ENCODE measurements at places on chromosomes 12 and 14.

GRCh38 chr12:121467638-121468498 is 68.0 kb downstream of the RNF34 start:
- DNase-seq: no peak

DNA sequence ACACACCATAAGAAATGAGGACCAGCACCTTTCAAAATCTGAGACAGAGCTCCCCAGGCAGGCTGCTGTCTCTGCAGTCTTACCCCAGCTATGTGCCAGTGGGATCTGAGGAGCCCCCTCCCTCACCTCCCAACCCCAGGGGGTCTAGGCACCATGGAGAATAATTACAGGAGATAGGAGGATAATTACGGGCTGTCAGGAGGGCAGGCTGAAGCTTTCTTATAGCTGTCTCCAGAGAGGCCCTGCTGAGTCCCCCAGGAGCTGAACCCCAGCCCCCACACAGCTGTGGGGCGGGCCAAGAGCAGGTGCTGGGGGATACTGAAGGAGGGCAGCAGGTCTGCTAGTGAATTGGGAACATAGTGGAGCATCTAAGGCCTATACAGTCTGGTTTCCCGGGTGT is 6.8 kb downstream of the CPNE6 start:
- DNase-seq: no peak

DNA sequence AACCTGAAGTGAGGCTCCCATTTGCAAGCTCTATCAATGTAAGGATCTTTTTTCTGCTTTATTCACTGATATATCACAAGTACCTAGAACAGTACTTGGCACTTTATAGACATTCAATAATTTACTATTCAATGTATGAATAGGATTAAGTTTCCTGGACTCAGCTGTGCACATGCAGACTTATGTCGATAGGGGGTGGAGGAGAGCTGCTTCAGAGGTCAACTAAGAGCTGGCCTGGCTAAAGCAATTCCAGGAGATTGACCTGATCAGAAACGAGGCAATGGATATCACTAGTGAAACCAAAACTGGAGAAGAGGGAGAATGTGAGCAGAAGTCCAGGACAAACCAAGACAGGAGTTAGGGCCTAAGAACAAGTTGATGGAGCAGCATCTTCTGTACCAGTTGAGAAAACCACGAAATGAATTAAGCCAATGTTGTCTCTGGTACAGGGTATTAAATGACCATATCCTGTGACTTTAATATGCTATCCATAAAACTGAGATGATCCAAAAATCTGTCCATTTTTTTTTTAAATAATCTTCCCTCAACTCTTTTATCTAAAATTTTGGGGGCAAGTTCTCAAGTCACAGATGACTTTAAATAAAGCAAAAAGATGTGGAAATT is 169.2 kb downstream of the PIK3C2G start:
- no peak for DNase-seq

DNA sequence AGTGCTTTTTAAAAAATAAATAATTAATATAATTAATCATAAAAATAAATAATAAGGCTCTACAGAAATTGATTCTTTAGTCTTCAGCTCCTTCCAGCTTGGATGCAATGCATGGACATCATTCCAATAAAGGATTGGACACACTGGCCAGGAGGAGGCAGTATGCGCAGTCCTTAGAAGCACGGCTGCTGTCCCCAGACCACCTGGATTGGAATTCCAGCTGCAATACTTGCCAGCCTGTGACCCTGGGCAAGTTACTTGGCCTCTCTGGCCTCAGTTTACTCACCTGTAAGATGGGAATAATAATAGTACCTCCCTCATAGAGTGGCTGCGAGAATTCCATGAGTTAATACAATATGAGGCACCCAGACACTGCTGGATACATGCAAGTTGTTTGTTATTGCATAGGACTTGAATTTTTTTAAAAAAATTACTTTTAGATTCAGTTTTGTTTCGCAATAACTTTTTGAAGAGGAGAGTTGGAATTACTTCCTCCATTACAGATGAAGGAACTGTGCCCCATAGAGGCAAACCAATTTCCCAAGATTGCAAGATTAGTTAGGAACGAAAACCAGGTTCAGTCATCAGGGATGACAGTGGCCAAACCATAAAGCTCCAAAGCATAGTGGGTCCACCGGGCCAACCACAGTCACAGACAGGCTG is 12.2 kb downstream of the RPH3A start:
- DNase-seq: no peak

- no peak for DNase-seq
Observed at GRCh38 chr12:89544022-89544421, 18.2 kb upstream of the POC1B start.
